ENCODE measurements at places on chromosomes 12 and 14.

GRCh38 chr12:90004319-90005074 lies 295.9 kb upstream of the ATP2B1 start:
- DNase-seq: no peak

DNA sequence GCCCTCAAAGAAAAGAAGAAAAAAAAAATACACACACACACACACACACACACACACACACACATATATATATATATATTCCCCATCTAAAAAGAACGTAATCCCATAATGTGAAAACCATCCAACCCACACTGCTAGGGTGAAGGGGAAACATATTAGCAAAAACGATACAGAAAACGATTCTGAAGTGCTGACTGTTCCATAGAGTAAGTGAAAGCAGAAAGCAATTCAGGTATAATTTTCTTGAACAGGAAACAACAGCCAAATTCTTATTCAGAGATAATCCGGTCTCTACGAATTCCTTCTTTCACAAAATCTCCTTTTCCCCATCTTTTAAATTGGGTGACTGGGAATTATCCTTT lies 393.5 kb downstream of the NOVA1 start:
- no peak for DNase-seq

GRCh38 chr14:54889919-54890318 lies 12.7 kb downstream of the GCH1 start:
- no peak for DNase-seq

DNA sequence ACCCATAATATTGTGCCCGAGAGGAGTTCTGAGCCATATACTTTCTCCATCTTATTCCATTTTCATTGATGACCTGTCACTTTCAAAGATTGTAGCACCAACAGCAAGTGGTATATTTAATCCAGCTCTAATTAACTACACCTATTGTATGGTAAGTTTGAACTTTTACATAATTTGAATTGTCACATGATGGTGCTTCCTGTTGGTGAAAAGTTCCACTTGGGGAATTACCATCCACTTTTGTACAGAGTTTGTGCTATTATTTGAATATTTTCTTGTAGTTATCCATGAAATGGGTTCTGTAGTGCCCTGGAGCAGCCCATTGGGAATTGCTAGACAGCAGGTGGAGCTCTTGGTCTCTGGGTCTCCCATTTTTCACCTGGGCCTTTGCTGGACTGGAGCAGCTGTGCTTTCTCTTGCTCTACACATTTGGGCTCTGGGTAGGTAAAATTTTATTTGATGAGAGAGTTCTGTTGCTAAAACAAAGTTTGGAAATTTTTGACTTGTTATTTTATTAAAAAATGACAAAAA lies 3.0 kb downstream of the SMCO3 start:
- peak; percentile 5 for DNase-seq

- no peak for DNase-seq
Measured at GRCh38 chr12:102167821-102168604, 29.6 kb downstream of the PMCH start.

- no peak for DNase-seq
Measured at GRCh38 chr14:33986804-33987203, 35.9 kb upstream of the EGLN3 start.

DNA sequence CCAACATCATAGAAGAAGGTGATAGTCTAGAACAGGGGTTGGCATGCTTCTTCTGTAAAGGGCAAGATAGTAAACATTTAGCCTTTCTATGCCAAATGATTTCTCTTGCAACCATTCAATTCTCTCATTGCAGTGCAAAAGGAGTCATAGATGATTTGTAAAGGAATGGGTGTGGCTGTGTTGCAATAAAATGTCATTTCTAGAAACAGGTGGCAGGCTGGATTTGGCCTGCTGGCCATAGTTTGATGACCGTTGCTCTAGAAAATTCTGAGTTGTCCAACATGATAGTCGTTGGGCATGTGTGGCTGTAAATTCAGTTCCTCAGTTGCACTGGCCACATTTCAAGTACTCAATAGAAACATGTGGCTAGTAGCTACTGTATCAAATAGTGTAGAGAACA lies 21.7 kb downstream of the SMCO2 start:
- no peak for DNase-seq

DNA sequence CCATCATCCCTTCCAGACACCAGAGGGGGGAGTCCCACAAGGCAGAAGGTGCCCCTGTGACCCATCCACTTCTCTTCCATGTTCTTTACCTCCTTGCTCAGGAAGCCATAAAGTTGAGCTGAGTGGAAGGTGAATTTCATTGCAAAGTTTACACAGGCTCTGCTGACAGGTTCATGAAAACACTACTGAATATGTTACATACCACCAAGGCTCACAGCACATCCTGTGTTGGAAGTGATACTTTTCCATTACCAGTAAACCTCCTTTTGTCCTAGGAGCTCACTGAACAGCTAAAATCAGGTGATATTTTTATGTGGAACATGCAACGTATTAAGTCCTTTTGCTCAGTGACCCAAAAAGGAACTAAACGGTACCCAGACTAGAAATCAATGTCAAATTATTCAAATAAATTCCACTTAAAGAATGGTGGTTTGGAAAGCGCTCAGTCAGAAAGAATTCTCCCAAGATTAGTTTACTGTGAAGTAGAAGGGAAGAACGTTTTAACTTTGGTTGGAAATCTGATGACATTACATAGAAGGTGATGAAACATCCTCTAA lies 196.2 kb upstream of the NUDT4 start:
- no peak for DNase-seq

DNA sequence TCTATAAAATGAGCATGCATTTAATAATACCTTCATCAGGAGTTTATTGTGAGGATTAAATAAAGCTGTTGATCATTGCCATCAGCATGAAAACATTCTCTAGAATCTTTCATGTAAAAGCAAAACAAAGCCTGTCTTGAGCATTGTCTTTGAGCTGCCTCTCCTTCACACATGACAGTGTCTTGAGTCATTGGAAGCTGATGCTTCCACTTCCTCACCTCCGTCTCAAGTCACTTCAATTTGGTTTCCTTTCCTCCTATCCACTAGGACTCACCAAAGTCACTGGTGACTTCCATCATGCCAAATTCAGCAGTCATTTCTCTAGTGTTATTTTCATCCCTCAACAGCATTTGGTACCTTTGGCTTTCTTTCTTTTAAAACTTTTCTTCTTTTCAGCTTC lies 31.6 kb upstream of the MYBPC1 start:
- no peak for DNase-seq

- peak; percentile 59 for DNase-seq
Measured at GRCh38 chr14:64465831-64466554, 694 bp downstream of the AKAP5 start.
